Occipital lobe (tissue), 3 donors: ENCODE measurements at places on chromosomes 4 and X. TPM values are rescaled to one million over a fixed set of nuclear protein-coding genes. Genes with fewer than 3 reads are reported as not detected.

GRCh38 chr4:60822986-60823385, 377.1 kb upstream of the ADGRL3 start:
- no peak for DNase-seq

GRCh38 chrX:100830143-100830542, 10.0 kb downstream of the CSTF2 start:
- no peak for DNase-seq

DNA sequence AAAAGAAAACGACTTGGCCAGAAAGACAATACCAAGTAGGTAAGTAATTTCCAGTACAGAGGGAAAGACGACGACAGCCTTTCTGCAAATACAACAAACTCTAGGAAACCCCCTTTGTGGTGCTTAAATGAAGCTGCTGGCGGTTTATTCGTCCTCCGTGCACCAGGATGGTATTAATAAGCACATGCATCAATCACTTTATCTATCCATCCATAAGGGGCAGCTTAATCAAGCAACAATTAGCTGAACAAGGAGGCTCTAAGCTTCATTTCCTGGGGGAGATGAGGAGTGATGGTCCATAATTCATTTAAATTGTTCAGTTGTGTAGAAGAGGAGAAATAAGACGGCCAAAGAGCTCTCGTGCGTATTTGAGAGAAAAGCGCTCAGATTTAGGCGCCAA, 26.2 kb downstream of the IRF2 start:
- no peak for DNase-seq

DNA sequence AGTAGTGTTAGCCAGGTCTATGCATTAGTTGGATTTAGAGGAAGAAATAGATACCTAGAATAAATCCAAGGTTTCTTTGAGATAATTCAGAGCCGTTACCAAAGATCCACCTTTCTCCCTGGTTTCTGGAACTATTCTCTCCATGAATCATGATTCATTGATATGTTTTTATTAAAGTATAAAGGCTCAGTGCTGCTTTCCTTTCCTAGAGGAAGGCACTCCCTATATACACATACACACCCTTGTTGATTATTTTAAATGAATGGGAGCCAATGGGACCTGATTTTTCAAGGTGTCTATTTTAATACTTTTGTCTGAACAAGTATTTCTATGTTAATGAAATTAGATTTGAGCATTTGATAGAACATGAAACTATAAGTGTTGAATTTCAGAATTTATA, 146.8 kb upstream of the SPRY1 start:
- DNase-seq, result no peak

The PPARGC1A gene
- 5.5 TPM for total RNA-seq

GRCh38 chr4:42150653-42151567, 1.5 kb downstream of the BEND4 start:
- DNase-seq, result no peak

DNA sequence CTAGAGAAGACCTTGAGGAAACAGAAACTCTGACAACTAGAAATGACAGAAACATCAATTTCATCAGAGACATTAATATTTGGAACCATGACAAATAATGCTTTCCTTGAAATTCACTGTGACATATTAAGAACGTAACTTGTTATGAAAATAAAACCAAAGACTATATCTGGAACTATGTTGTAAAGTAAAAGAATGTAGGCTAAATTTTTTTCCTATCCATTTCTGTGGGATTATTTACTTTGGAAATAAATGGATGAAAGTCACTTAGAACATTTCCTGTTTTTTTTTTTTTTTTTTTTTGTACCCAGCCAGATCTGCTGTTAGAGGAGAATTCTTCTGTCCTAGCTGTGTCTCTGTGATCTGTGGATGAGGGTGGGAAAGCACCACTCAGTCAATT, 255.9 kb downstream of the SPRY1 start:
- no peak for DNase-seq

DNA sequence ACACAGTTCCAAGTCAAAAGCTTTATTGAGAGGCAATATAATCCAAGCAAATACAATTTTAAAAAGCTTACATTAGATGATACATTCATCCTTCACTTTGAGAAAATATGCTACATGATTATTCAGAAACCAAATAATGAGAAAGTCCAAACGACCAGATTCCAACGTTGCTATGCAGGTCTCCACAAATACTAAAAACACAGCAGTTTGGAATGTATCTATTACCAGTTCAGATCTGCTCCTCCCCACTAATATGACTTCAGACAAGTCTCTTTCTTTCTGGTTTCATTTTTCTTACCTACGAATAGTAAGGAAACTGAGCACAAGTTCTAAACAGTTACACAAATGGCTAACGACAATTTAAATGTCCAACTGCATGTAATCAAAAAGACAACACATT, 9.5 kb downstream of the NAF1 start:
- DNase-seq, result no peak

The ADH1C gene
- total RNA-seq, result not detected

The HSFX2 gene
- total RNA-seq, result 2.0 TPM

DNA sequence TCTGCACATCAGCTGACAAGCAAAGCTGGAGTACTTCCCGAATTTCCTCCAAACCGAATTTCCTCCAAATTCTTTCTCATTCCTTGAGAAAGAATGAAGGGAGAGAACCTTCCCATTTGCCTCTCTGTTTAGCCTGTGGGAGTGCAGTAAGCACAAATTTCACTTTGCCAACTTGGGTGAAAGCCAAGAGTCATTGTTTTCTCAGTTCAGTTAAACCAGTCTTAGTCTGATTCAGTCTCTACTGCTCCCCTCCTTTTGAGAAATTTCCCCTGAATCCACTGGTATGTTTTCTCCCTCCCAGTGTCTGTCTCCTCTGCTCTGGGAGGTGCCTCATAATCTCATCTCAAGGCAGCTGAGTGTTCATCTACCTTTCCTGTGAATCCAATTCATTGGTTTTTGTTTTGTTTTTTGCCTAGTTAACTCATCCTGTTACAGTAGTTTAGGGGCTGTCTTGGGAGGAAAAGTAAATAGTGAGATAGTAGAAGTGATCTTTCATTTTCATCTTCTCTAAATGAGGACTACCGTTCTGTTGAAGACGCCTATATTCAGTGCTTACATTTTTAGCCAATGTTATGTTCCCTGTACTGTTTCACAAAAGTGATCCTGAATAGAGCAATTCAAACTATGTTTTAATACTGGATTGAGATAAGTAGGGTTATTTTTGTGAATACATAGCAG, 49.0 kb downstream of the SYTL5 start:
- no peak for DNase-seq

- DNase-seq, result no peak
Observed at GRCh38 chrX:154368630-154369448, 5.6 kb downstream of the FLNA start.

The GC gene
- total RNA-seq, result 0.31 TPM

DNA sequence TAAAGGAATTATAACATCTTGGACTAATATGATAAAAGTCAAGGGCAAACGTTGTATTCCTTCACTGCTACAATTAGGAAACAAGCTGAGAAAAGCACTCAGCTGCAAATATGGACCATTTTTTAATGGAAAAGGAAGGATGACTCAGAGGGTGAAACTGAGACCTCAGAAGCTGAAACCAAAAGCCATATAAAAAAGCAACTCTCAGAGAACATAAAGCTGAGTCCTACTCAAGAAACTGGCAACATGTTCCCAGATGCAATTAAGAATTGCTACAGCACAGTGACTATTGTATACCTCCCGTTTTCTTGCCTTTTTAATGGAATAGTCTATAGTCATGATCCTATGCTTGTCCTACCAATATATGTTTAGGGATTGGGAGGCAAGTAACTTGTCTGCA, 1106.4 kb upstream of the INTU start:
- no peak for DNase-seq

- no peak for DNase-seq
Observed at GRCh38 chr4:11287055-11287454, 141.6 kb downstream of the HS3ST1 start.
